Thyroid gland (tissue), 4 donors: ENCODE measurements at places on chromosomes 13 and 19.
A peak's percentile ranks its signal among the peaks of the same experiment; 100 is the strongest.

DNA sequence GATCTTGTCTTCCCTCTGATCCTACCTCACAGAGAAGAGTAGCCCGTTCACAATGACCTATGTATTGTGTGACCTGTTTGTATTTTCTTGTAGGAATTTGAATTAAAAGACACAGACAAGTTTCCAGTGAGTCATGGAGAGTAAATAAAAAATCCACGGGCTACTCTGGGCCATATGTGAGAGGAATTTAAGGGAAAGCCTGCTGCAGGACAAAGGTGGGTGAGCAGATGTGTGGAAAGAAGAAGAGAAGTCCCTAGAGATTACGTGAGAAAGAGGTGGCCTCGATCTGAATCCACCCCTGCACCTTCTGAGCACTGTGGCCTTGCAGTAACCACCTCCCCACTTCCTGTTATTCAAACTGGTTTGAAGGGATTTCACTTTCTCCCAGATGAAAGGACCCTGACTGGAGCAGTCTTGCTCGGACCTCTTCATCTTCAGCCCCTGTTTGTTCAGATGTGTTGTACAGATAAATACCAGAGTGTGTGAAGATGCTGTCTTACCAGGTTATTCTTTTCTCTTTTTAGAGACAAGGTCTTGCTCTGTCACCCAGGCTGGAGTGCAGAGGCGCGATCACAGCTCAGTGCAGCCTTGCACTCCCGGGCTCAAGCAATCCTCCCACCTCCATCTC, 205.4 kb downstream of the PDS5B start:
- H3K4me1 ChIP-seq = no peaks in the 10 kb centered on the region
- no peak overlapping the region for H3K4me3 ChIP-seq
- DNase-seq = no peak
- no peaks in the 10 kb centered on the region for H3K36me3 ChIP-seq
- H3K27me3 ChIP-seq = no peaks in the 10 kb centered on the region

GRCh38 chr19:38437917-38438316, 4.4 kb downstream of the RYR1 start:
- no peaks in the 10 kb centered on the region for H3K36me3 ChIP-seq
- no peak overlapping the region for H3K4me3 ChIP-seq
- H3K27ac ChIP-seq = no peak overlapping the region
- DNase-seq = no peak
- H3K4me1 ChIP-seq = no peaks in the 10 kb centered on the region

DNA sequence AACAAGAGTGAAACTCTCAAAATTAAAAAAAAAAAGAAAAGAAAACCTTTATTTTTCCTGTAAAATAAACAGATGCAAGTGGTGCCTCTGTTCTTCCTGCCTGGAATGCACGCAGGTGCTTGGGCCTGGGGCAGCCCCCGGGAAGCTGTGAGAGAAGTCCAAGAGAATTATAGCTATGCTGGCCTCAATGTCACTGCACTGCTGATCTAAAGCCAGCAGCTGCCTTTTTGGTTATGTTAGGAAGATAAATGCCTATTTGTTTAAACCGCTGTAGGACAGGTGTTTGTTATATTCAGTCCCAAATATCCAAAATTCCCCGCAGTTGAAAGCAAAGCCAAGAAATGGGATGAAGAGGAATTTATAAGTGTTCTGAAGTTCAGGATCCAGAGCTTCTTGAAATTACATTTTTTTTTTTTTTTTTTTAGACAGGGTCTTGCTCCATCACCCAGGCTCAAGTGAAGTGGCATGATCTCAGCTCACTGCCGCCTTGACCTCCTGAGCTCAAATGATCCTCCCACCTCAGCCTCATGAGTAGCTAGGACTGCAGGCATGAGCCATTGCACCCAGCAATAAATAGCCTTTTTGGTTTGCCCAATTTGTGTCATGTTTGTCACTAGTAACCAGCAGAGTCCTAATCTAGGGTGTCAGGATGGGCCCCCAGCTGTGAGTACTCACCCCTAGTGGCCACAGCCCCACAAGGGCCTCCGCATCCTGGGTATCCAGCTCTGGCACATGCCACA, 2.2 kb downstream of the RINL start:
- no peaks in the 10 kb centered on the region for H3K27me3 ChIP-seq
- no peak for DNase-seq
- peaks cover 5% of the 10 kb centered on the region for H3K36me3 ChIP-seq
- no peak overlapping the region for H3K4me3 ChIP-seq
- no peak overlapping the region for H3K27ac ChIP-seq

- no peaks in the 10 kb centered on the region for H3K27me3 ChIP-seq
- H3K27ac ChIP-seq = no peak overlapping the region
- no peaks in the 10 kb centered on the region for H3K36me3 ChIP-seq
- no peaks in the 10 kb centered on the region for H3K4me1 ChIP-seq
- H3K4me3 ChIP-seq = no peak overlapping the region
Observed at GRCh38 chr13:33976965-33977364, 159.0 kb downstream of the RFC3 start.

GRCh38 chr19:13163609-13164342, 13.6 kb downstream of the IER2 start:
- H3K27ac ChIP-seq = peak overlapping the region; percentile 89
- H3K27me3 ChIP-seq = no peaks in the 10 kb centered on the region
- H3K4me1 ChIP-seq = peaks cover 62% of the 10 kb centered on the region
- no peaks in the 10 kb centered on the region for H3K36me3 ChIP-seq
- no peak overlapping the region for H3K4me3 ChIP-seq
- peak; percentile 87 for DNase-seq

DNA sequence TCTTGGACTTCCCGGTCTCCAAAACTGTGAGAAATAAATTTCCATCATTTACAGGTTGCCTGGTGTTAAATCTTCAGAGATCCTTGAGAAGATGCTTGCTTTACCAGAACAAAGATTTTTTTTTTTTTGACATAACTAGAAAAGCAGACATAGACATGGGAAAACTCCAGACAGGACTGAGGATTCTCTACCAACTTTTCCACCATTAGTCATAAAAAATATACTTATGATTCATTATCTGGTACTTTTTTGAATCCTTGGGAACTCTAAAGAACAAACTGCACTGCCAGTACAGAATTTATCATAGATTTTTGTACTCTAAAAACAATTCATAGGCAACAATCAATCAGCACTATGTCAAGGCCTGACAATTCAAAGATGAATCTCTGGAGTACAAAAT, 487.6 kb downstream of the EFNB2 start:
- DNase-seq = no peak
- no peak overlapping the region for H3K4me3 ChIP-seq
- H3K4me1 ChIP-seq = no peaks in the 10 kb centered on the region
- no peaks in the 10 kb centered on the region for H3K27me3 ChIP-seq
- no peak overlapping the region for H3K27ac ChIP-seq
- H3K36me3 ChIP-seq = no peaks in the 10 kb centered on the region

DNA sequence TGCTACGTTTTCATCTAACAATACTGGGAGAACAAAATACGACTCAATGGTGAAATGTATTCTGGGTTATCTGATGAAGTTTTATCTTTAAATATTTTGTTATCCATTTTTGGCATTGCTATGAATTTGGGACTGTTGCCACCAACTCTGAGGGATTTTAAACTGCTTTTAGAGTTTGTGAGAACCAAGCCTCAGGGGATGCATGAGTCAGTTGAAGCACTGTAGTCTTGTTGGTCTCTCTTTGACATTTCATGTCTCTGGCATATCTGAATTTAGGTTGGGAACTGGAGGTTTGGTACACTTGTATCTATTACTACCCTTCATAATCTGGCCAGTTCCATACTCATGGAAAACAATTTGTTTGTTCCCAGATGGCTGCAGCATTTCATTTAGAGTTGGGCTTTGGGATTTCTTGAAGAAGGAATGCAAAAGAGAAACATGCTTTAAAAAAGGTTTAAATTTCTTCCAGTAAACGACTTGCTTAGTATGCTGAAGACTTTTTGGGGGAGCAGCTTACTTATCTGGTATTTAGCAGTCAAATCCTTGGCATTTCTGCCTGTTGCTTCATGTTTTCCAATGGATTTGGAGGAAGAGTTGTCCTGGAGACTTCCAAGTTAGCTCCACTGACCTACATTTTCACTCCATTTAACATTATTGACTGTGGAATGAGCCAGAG, 28.9 kb downstream of the ARHGEF7 start:
- H3K27ac ChIP-seq = no peak overlapping the region
- no peak for DNase-seq
- H3K4me1 ChIP-seq = no peaks in the 10 kb centered on the region
- no peak overlapping the region for H3K4me3 ChIP-seq
- H3K27me3 ChIP-seq = no peaks in the 10 kb centered on the region

DNA sequence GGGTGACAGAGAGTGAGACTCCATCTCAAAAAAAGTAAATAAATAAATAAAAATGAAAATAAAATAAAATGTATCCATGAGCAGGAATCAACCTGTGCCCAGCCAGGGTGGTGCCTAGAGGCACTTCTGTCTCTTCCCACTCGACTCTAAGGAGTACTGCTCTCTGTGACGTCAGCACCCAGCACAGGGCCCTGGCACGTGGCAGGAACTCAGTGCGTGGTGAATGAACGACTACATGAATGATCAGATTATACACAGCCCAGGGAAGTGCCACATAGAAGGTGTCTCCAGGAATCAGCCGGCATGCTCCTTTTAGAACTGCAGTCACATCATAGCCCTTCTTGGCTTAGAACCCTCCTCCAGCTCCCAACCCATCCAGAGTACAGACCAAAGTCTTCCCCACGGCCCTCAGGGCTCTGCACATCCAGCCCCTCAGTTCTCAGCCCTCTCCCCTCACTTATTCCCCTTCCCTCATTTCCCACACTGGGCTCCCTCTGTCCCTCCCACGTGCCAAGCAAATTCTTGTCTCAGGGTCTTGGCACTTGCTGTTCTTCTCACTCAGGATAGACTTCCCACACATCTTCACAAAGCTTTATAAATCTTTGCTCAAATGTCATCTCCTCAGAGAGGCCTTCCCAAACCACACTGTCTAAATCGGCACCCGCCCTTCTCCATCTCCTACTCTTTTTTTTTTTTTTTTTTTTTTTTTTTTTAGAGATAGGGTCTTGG, 4.2 kb downstream of the CLIP3 start:
- H3K36me3 ChIP-seq = no peaks in the 10 kb centered on the region
- H3K27ac ChIP-seq = no peak overlapping the region
- H3K4me3 ChIP-seq = no peak overlapping the region
- DNase-seq = no peak
- H3K4me1 ChIP-seq = peaks cover 4% of the 10 kb centered on the region

DNA sequence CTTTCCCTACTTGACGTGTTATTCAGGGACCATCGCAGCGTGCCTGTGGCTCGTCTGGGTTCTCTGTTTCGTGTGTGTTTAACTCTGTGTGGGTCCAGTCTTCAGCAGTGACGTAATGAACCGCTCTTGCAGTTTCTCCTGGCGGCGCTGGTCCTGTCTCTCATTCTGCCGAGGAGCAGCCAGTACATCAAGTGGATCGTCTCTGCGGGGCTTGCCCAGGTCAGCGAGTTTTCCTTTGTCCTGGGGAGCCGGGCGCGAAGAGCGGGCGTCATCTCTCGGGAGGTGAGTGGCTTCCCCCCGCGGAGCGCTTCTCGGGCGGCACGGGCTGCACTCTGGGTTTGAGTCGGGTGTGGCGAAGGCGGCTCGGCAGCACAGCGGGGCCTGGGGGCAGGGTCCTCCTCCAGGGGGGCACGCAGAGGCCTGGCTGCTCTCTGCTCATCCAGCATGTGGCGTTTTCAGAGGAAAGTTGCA, 36.3 kb upstream of the TFDP1 start:
- peak; percentile 64 for DNase-seq
- peaks cover 9% of the 10 kb centered on the region for H3K4me1 ChIP-seq
- no peaks in the 10 kb centered on the region for H3K36me3 ChIP-seq
- no peak overlapping the region for H3K27ac ChIP-seq
- no peaks in the 10 kb centered on the region for H3K27me3 ChIP-seq

DNA sequence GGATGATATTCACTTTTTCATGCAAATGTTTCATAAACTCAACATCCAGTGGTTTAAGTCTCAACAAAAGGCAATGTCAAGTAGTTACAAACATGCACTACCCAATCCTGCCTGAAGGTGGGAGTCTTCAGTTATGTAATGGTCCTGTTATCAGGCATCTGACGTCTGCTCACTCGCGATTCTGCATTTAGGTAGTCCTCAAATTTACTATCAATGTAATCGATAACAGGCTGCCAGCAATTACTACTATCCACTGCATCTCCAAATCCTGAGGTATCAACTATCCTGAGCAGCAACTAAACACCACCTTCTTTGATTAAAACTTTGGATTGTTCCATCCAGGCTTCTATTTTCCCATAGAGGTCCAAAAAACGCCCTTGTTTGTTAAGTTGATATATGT, 51.2 kb downstream of the NLRP12 start:
- no peak overlapping the region for H3K4me3 ChIP-seq
- no peaks in the 10 kb centered on the region for H3K27me3 ChIP-seq
- H3K4me1 ChIP-seq = no peaks in the 10 kb centered on the region
- H3K36me3 ChIP-seq = no peaks in the 10 kb centered on the region
- DNase-seq = peak; percentile 36

GRCh38 chr13:98847780-98848179, 95.3 kb upstream of the SLC15A1 start:
- H3K36me3 ChIP-seq = no peaks in the 10 kb centered on the region
- H3K27ac ChIP-seq = no peak overlapping the region
- no peak overlapping the region for H3K4me3 ChIP-seq
- H3K4me1 ChIP-seq = no peaks in the 10 kb centered on the region
